Fibroblast of upper back skin (primary cell): ENCODE measurements at places on chromosomes 3 and 15.
A peak's percentile ranks its signal among the peaks of the same experiment; 100 is the strongest.

GRCh38 chr3:162262129-162262528, 765.5 kb downstream of the OTOL1 start:
- no peak for DNase-seq

- peak; percentile 51 for DNase-seq
Observed at GRCh38 chr3:70771426-70772147, 459.1 kb upstream of the MDFIC2 start.

- peak; percentile 76 for DNase-seq
Observed at GRCh38 chr3:105606016-105606415, 239.3 kb downstream of the ALCAM start.

DNA sequence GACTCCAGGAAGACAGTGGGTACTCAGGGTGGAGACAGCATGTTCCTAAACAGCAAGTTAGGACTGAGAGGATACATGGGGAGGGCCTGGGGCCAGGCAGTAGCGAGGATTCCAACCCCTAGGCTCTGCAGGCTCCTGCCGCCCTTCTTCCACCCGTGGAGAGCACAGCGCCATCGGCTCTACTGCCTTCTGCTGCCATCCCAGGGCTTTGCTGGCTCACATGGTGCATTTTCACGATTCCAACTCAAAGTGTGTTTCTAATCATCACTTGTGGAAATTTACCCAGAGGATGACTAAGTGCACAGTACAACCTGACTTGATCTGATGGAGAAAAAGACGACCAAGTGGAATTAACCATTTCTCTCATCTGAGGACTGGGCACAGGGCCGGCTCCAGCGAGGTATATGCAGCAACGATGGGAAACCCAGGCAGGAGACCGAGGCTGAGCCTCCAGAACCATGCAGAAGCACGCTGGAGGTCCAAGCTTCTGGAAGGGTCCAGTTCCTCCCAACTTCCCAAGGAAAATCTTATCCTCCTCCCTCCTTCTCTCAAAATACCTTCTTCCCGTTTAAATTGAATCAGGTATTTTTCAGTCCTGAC, 104.6 kb downstream of the LRIG1 start:
- DNase-seq, result no peak

GRCh38 chr3:17941152-17941551, 198.7 kb upstream of the TBC1D5 start:
- no peak for DNase-seq

GRCh38 chr3:188122571-188123169, 31.3 kb upstream of the LPP start:
- no peak for DNase-seq

DNA sequence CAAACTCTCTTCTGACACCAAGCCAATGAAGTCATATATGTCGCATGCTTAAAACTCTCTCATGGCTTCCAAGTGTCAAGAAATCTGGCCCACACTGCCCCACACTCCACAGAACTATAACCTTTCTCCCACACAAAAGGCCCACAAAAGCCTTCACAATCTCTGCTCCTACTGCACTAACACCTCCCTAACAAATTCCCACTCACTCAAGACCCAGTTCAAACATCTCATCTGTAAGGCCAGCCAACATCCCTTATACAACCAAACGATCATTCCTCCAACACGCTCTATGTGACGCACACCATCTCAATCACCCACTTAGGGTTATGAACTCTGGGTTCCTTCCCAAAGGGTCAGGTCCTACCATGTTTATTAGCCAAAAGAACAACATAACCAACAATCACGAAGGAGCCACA, 13.5 kb downstream of the TBC1D2B start:
- DNase-seq, result no peak

- no peak for DNase-seq
Observed at GRCh38 chr15:100383302-100384107, 41.7 kb upstream of the ADAMTS17 start.

- DNase-seq, result no peak
Observed at GRCh38 chr15:100803171-100803440, 76.5 kb upstream of the ALDH1A3 start.

DNA sequence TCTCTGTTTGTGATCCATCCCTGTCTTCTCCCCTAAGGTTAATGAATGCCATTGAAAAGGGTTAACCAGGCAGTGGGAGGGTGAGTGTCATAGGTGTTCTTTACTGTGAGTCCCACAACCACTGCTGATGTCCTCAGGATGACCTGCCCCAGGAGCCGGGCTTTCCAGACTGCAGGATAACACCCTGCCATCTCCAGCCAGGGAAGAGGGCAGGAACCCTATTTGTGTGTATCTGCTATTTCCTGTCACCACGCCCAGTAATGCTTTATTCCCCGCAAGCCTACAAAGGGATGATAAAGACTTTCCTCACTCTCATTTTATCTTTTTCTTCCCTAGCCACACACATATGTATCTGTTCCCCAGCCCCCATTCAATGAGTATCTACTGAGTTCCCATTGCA, 15.6 kb upstream of the CTXND1 start:
- no peak for DNase-seq

DNA sequence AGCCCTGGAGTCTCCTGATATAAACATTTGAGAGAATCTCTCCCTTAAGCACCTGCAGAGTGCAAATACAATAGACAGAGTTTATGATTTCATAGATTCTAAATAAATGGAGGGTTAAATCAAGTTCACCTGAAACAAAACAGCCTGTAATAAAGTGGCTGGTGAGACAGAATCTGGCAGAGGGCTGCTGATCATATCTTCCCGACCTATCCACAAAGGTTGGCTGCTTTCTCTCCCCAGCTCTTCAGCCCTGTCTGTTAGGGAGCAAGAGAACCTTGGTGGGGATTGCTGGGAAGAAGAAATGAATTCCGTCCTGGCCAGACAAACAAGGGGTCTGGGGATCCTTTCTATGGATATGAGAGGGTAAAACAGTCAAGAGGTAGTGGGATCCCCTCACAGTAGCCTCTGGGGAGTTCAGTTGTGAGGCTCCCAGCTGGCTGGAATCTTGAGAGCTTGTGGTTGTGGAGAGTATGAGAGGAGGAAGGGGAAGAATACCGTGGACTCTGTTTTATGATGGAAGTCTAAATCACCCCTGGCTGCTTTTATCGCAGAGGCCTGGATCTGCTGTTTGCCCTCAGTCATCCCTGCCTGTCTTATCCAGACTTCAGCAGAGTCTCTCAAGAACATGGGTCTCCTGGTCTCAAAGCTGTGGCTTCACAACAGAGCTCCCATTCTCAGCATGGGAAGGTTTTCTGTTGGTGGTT, 451.3 kb downstream of the NTRK3 start:
- DNase-seq, result no peak

DNA sequence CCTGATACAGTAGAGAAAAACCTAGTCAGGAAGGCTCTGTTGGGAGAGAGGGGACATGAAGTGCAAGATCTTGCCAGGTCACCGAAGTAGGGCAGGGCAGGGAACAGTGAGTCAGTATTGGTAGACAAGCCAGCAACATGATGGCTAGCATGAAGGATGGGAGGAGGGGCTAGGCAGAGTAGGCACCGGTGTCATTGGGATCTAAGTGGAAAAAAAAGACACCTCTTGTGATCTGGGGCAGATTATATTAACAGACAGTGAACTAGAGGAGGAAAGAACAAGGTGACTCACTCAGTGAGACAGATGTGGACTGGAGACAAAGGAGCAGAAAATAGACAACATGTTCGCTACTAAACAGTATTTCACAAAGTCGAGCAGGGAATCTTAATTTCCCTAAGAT, 149.2 kb upstream of the SLC24A5 start:
- no peak for DNase-seq
